ENCODE measurements at places on chromosomes 12 and 14.

DNA sequence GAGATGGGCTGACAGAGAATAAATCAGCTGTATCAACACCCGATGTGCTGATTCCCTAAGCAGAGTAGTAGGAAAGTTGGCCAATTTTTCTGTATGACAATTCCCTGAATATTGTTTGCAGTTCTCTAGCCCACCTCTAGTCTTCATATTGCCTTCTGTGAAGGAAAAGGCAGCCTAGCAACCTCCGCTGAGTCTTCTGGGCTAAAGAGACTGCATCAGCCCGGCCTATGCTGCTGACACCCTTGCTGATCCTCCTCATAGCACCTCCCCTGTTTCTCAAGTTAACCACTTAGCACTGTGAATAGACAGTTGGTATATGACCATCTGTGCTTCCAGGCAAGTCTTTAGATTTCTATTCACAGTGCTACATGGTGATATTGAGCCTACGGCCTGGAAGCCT is 161.1 kb upstream of the EGLN3 start:
- DNase-seq, result no peak

- DNase-seq, result no peak
Measured at GRCh38 chr12:9040484-9041186, 51.3 kb downstream of the KLRG1 start.

- DNase-seq, result no peak
Measured at GRCh38 chr12:106981788-106982187, 5.2 kb downstream of the MTERF2 start.

- DNase-seq, result no peak
Measured at GRCh38 chr12:61220337-61220736, 1039.9 kb upstream of the USP15 start.

DNA sequence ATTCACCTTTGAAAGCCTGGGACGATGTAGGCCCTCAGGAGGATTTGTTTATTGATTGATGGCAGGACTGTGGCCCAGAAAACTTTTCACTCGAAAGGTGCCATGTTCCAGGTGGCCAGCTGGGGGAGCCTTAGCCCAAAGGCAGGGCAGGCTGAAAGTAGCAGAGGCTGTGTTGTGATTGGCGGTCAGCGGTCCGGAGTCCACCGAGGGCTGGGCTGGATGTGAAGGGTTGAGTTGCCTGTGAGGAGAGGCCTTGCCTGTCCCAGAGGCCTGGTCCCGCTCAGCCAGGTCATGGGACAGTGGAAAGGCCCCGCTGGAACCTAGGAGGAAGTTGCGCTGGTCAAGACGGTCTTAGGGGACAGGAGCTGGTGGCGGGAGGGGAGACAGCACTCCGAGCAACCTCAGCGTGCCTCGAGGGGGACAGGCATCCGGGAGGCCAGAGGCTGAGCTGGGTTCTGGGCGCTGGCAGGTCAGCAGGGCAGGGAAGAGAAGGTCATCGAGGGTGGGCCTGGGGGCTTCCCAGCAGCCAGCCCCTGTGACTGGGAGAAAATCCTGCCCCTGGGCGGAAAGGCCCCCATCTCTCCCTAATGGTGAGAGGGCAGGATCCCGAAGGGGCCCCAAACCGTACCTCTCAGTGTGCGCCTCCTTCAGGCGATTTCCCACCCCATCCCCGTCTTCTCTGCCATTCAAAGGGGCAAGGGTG is 26.3 kb downstream of the CMA1 start:
- peak; percentile 15 for DNase-seq

DNA sequence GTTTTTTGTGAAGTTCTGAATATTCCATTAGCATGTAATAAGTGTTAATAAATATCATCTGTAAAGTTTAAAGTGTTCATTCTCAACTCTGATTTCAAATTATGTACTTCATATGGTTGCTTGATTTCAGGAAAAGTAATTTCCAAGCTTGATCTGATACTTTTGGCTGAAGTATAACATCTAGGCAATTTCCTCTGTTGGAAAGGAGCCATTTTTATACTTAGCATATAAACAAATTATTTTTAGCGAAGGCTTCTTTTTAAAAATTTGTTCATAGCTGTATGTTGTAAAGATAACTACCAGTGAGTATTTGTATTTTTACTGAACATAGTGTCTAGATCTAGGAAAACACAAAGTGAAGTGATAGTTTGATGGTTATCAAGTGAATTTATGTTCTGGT is 153.4 kb upstream of the TMTC2 start:
- no peak for DNase-seq

DNA sequence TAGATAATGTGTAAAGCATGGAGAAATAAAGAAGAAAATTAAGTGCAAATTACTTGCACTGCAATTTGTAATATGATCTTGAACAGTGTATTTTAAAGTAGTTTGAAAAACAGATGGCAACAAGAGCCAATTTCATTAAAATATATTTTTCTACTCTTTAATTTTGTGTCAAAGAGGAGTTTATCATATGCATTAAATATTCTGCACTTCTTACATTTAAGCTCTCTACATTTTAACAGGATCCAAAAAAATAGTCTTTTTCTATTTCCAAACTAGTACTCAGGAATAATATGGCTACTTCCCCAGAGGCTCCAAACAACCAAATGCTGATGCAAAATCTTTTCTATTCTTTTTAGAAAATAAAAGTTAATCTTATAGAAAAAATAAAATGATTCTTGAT is 1221.5 kb downstream of the FSCB start:
- DNase-seq, result no peak

- no peak for DNase-seq
Measured at GRCh38 chr12:83128540-83128939, 441.8 kb downstream of the TMTC2 start.

- no peak for DNase-seq
Measured at GRCh38 chr14:75673345-75674035, 12.4 kb downstream of the TTLL5 start.

GRCh38 chr14:35607380-35607779 is 73.4 kb downstream of the INSM2 start:
- no peak for DNase-seq

- no peak for DNase-seq
Measured at GRCh38 chr14:94767321-94767878, 2.5 kb downstream of the GSC start.

GRCh38 chr14:56195704-56196103 is 77.5 kb downstream of the PELI2 start:
- DNase-seq, result no peak

GRCh38 chr12:85820101-85820500 is 16.1 kb downstream of the RASSF9 start:
- DNase-seq, result no peak

DNA sequence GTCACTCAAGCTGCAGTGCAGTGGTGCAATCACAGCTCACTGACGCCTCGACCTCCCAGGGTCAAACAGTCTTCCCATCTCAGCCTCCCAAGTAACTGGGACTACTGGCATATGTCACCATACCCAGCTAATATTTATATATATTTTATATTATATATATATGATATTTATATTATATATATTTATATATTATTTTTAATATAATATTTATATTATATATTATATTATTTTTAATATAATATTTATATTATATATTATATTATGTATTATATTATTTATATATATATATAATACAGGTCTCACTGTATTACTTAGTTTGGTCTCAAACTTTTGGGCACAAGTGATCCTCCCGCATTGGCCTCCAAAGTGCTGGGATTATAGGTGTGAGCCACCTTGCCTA is 9.4 kb downstream of the ZNF84 start:
- no peak for DNase-seq

GRCh38 chr12:24118668-24119067 is 169.2 kb upstream of the SOX5 start:
- no peak for DNase-seq

- DNase-seq, result no peak
Measured at GRCh38 chr12:113170926-113171325, 14.4 kb downstream of the DDX54 start.

- DNase-seq, result no peak
Measured at GRCh38 chr12:51760231-51760630, 88.3 kb downstream of the FIGNL2 start.

DNA sequence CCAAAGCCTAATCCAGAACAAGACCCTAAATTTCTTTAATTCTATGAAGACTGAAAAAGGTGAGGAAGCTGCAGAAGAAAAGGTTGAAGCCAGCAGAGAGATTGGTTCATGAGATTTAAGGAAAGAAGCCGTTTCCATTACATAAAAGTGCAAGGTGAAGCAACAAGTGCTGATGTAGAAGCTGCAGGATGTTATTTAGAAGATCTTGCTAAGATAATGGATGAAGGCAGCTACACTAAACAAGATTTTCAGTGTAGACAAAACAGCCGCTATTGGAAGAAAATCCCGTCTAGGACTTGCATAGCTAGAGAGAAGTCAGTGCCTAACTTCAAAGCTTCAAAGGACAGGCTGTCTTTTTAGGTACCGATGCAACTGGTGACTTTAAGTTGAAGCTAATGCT is 65.4 kb upstream of the AMIGO2 start:
- no peak for DNase-seq

GRCh38 chr12:108432423-108433121 is 82.5 kb upstream of the FICD start:
- DNase-seq, result no peak

DNA sequence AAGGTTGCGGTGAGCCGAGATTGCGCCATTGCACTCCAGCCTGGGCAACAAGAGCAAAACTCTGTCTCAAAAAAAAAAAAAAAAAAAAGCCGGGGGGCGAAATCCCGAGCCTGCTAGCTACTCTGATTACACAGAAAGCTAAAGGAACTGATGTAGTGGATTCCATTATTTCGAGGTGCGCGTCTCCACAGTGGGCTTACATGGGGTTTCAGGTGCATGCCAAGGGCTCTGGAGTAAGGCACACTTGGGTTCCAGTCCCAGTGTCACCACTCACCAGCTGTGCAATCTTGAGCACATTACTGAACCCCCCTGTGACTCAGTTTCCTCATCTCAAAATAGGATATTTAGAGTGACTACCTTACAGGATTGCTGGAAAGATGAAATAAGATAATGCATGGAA is 1.7 kb upstream of the RAB15 start:
- DNase-seq, result no peak

- DNase-seq, result no peak
Measured at GRCh38 chr12:124881123-124881522, 17.5 kb upstream of the SCARB1 start.

- DNase-seq, result no peak
Measured at GRCh38 chr14:41505491-41505890, 101.2 kb upstream of the LRFN5 start.

DNA sequence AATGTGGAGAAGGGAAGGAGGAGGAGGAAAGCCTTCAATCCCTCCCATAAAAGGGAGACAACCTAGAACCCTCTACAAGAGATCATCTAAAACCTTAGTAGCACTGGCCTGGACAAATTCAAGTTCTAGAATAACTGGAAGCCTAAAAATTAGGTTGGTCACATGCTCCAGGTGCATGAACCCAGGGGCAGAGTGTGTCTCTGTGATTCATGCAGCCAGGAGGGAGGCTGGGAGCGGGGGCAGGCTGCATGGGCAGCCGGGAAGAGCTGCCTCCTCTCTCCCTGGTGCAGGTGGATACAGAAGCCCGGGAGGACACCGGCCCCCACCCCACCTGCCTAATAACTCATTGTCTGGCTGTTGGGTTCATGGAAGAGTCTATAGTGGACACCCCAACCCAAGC is 38.6 kb downstream of the CCDC85C start:
- no peak for DNase-seq

- no peak for DNase-seq
Measured at GRCh38 chr14:23372509-23372908, at the start of gene IL25. Gene IL25 (plus strand): TSS chr14:23372809.

GRCh38 chr14:42877716-42878115 is 1271.0 kb downstream of the LRFN5 start:
- no peak for DNase-seq

GRCh38 chr14:65299826-65300225 is 112.7 kb upstream of the FUT8 start:
- no peak for DNase-seq

GRCh38 chr12:3315201-3315661 is 175.8 kb upstream of the PRMT8 start:
- DNase-seq, result no peak

- no peak for DNase-seq
Measured at GRCh38 chr14:72452774-72453173, 441.1 kb downstream of the DPF3 start.

DNA sequence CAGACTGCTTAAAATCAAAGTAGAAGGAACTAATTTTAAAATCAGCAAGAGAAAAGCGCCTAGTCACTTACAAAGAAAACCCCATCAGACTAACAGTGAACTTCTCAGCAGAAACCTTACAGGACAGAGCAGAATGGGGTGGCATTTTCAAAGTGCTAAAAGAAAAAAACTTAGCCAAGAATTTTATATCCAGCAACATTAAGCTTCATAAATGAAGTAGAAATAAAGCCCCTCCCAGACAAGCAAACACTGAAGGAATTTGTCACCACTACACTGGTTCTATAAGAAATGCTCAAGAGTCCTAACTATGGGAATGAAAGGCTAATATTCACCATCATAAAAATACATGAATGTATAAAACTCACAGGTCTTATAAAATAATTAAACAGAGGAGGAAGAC is 6.4 kb upstream of the ZNF268 start:
- DNase-seq, result no peak

DNA sequence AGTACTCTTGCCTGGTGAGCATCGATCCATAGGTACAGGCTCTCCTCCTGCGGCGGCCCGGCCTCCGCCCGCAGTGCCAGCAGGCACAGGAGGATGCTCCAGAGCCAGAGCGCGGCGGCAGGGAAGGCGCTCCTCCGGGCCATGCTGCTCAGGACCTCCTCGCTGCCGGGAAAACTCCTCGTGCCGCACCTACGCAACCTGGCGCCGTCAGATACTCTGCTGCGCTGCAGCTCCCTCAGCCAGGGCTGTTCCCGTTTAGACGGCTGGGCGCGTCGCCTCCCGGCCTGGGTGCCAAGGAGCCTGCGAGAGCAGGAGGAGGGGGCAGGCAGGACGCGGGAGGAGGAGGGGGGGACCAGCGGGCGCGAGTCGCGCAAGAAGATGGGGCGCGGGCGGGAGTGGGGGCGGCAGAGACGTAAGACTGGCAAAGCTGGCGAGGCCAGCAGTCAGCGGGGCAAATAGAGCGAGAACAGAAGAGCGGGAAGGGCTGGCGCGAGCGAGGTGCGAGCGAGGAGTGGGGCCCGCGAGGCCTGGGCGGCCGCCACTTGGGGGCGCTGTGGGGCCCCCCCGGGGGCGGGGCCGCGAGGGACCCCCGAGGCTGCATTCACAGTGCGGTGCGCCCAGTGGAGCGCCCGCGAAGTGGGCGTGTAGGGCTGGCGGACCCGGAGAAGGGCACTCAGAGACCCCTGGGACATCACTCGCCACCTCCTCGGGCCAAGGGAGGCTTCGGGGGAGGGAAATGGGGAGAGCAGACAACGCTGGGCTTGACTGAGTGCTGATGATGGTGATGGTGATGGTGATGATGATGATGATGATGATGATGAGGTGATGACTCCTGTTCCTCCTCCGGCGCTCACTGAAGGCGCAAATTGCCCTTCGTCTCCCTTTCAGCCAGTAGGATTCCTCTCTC is at the start of gene WIF1:
TSS of gene WIF1 (minus strand) at position 257 of the 907 bp plus-strand sequence. CDS start at position 143, 114 bp downstream.
- no peak for DNase-seq

GRCh38 chr12:68636268-68636667 is 25.6 kb downstream of the RAP1B start:
- no peak for DNase-seq

DNA sequence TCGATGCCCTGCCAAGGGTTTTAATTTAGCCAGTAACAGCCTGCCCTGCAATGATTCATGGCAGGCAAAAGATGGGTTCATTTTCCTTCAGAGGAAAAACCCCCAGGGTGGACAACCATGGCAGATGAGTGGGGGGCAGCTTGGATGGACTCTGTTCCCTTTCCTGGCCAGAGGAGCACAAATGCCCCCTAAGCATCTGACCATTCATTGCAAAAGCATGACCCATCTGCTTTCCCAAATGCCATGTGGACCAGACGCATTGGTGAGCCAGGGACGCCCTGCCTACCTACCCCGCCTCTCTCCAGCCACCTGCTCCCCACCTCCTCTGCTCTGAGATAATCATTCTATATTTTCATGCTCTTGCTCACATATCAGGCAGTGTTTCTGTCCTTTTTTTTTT is 281.9 kb downstream of the DPF3 start:
- DNase-seq, result no peak

All from SW 1271 (cell line).